ENCODE measurements at places on chromosomes 13 and 19.
A peak's percentile ranks its signal among the peaks of the same experiment; 100 is the strongest.

GRCh38 chr19:49946415-49946814, 14.6 kb downstream of the SIGLEC11 start:
- DNase-seq = no peak

DNA sequence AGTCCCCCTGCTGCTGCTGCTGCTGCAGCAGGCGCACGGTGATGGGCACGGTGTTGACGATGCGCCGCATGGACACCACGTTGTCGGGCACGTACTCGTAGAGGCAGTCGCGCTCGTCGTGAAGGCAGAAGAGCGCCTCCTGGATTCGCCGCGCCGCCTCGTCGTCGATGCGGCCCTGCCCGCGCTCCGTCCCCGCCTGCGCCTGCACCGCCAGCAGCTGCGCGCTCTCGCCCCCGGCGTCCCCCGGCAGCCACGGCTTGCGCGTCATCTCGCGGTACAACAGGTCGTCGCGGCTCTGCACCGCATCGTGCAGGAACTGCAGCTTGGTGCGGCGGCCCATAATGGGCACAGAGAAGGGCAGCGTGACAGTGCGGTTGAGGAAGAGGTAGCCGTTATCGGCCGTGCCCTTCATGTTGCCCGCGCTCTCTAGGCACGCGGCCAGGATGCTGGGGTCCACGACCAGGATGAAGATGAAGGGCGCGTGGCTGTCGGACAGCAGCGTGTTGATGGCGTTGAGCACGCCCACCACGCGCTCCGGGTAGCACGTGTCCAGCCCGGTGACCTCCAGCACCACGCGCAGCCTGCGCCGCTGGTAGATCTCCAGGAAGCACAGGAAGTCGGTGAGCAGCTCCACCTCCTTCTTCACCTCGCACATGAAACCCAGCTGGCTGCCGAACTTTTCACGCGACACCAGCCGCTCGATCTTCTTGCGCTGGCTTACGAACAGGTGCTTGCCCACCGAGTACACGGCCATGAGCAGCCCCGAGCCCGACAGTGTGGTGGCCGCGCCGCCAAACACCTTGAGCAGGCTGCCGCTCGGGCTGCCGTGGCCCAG, 8.1 kb downstream of the NKPD1 start:
- peak; percentile 71 for DNase-seq

DNA sequence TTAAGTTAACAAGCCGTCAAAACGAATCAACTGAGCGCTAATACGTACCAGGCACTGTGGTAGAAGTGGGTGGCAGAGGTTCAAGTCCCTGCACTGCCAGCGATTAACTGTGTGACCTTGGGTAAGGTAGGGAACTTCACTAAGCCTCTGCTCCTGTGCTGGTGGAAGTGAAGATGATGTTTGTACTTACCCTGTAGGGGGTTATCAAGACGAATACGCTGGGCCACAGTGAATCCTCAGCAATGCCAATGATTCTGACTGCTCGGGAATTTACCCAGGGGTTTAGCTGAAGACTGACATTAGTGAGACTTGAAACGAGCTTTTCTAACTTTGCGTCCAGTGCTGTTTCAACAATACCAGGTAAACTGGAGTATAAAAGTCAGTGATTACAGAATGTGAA, 305.3 kb downstream of the FGF9 start:
- no peak for DNase-seq

DNA sequence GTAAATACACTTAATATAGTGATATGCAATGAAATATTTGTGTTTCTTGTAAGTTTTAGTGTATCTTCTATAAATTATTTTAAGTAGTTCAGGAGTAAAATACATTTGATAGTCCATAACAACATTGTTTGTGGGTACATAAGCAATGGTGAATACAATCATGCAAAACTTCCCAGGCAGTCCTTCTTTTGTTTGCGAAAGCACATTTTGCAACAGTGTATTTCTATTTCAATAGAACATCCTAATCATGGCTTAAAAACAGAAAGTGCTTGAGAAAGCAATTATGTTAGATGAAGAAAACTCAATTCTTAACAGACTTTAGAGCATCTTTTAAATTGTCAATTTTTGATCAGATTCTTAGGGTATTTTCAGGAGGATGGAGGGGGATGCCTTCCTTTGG, 155.6 kb downstream of the POSTN start:
- DNase-seq = no peak

DNA sequence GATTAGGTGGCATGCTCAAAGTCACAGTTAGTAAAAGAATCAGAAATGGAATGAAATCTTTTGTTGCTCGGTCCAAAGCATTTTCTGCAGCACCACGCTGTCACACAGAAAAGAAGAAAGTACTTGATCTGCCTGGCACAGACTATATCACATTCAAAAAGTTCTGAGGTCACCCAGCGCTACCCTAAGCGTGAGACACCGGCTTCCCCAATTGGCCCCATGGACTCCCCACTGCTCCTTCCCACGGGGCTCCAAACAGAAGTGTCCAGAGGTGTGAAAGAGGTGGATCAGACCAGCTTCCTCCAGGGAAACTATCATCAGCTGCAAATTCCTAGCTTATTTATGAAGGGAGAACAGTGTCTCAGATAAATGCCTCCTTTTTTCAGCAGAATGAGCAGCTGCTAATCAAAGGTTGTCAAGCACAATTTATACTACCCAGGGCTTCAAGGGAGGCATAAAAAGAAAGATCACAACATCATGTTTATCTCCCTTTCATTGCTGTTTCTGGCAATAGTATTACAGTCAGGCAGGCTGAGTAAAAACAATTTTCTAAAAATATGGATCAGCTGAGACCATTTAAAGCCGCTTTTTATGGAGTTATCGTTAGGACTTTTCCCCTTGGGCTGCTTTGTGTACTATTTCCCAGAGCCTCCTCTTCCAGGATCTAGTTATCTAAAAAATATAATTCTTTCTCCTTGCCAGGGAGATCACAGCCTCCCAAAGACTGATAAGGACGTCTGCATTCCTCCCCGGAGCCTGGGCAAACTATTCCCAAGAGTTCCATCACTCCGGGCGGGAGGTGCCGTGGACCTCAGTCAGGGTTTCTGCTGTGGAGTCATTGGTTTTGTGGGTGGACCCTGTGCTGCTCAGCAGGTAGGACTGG, 208.0 kb downstream of the LHFPL6 start:
- no peak for DNase-seq

DNA sequence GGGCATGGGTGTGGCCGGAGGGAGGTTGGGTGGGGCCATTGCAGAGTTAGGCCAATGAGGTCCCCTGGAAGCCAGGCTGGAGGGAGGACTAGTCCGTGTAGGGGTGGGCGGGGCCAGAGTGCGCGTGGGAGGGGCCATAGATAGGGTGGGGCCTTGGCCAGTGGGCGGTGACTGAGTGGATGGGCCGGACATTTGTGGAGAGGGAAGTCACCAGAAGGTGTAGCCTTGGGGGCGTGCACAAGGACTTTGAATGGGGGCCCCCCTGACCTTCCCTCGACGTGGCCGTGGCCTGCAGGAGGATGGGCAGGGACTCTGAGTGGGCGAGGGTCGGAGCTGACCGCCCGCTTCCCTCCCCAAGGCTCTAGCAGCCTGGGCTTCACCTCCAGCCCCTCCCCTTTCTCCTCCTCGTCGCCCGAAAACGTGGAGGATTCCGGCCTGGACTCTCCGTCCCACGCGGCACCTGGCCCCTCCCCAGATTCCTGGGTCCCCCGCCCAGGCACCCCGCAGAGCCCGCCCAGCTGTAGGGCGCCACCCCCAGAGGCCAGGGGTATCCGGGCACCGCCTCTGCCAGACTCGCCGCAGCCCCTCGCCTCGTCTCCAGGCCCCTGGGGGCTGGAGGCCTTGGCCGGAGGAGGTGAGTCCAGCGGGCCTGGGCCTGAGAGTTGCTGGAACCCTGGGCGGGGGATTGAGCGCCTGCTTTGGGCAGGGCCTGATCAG, 16.5 kb upstream of the B3GNT3 start:
- DNase-seq = no peak

GRCh38 chr13:95300625-95301182, 547 bp downstream of the ABCC4 start:
- peak; percentile 71 for DNase-seq

DNA sequence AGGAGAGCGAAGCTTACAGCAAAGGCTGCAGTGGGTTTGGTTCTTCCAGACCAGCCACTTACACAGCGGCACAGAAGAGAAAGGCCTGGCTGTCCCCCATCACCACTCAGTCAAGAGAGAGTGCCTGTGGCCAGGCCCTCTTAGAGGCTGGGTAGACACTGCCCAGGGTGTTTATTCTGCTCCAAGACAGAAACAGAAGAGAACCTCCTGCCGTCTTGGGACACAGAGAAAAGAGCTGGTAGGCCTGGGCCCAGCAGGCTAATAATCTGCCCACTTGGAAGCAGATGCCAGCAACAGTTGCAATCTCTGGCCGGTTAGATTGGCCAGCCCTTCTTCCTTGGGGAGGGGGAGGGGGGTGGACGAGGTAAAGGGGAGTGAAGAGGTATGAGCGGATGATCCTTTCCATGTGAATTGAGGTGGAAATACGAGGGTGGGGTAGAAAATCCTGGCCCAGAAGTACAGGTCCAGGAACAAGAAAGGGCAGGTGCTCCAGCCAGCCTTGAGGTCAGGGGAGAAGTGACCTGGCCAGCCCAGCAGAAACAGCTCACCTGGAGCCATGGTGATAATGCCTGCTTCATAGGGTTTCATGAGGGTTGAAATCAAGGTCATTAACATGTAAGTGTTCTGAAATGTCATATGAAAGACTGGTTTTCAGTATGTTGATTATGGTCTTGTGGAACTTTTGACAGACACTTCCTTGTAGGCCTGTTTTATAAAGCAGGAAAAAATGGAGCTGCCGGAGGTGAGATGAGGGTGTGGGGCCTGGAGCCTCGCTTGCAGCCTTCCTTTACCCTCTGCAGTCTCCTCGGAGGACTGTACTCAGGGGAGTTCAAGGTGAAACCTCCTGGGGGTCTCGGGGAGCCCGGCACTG, 116.9 kb downstream of the SIPA1L3 start:
- DNase-seq = no peak

GRCh38 chr13:112747256-112747655, 57.4 kb downstream of the ATP11A start:
- DNase-seq = no peak

DNA sequence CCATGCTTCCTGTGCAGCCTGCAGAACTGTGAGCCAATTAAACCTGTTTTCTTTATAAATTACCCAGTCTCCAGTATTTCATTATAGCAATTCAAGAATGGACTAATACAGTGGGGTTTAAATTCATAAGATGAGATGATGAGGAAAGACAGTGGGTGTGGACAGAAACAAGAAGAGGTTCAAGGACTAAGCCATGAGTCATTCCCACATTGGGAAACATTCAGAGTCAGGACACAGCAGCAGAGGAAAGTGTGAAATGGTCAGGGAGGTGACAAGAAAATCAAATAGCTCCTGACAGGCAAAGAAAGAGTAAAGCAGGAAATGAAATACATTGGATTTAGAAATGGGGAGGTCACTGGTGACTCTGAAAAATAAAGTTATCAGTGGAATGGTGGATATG, 9.1 kb downstream of the ZNF841 start:
- DNase-seq = no peak

GRCh38 chr19:40228346-40228745, 1.9 kb upstream of the CCNP start:
- no peak for DNase-seq

DNA sequence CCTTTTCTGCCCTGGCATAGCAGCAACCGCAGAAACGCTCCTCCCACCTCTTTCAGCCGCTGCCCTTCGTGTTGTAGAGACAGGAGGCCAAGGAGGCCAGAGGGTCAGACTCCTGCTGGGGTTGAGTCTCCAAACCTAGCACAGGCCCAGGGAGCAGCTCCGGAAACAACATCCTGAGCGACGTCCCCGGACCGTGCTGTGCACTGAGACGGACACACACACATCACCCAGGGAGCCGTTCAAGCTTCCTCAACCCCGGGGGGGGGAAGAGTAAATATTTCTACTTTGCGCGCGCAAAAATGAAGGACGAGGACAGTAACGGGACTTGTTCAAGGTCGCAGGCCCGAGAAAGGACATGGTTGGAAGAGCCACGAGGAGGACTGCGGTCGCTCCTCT, 657 bp downstream of the ZNF550 start:
- peak; percentile 8 for DNase-seq

All from tongue (tissue), 3 donors.